Skeletal muscle cell (primary cell): ENCODE measurements at places on chromosomes 11 and 22.

GRCh38 chr11:14554959-14555358 is 34.8 kb upstream of the PSMA1 start:
- peak; percentile 43 for DNase-seq

GRCh38 chr11:61762798-61763197 is 10.4 kb downstream of the MYRF start:
- DNase-seq, result no peak

DNA sequence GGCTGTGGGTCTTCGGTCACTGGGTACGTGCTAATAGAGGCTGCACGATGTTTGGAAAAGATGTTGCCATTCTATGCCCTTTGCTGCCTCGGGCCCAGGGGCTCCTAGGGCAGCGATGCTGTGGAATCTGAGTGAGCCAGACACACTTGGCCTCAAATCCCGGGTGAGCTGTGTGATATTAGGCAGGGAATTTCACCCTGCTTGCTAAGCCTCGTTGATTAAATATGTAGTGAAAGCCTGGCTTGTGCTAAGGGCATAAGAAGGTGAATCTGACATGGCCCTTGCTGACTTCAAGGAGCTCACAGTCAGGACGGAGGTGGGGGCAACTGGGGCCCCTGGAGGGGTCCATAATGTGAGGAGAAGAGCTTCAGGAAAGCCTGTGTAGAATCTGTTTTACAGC is 5.4 kb upstream of the HMOX1 start:
- no peak for DNase-seq

- no peak for DNase-seq
Observed at GRCh38 chr22:29071261-29072045, 1.4 kb upstream of the KREMEN1 start.

DNA sequence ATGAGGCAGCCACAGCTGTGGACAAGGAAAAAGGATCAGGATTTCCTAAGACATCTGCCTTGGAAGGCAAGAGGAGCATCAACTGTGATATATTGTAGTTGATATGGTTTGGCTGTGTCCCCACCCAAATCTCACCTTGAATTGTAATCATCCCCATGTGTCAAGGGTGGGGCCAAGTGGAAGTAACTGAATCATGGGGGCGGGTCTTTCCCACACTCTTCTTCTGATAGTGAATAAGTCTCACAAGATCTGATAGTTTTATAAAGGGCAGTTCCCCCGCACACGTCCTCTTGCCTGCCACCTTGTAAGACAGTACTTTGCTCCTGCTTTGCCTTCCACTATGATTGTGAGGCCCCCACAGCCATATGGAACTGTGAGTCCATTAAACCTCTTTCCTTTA is 10.2 kb downstream of the RIC8A start:
- DNase-seq, result no peak

- DNase-seq, result no peak
Observed at GRCh38 chr11:2795491-2795991, 90.0 kb downstream of the CDKN1C start.

DNA sequence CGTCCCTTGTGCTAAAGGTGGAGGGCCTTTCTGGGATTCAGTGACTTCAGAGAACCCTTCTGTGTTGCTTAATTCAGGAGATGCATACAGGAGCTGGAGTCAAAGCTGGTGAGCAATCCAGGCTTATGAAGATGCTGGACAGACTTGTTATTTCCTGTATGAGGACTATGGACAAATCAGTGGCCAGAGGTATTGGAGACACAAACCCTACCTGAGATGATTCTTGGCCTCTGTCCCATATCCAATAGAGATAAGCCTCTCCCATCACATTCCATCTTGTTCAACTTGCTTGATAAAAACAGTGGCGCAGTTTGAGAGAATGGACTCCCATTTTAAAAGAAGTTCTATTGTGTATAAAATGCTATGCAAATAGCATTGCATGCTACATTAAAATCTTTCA is at the start of gene MRGPRX1:
TSS of gene MRGPRX1 (minus strand) at position 101 of the 400 bp plus-strand sequence. CDS start 4,630 bp downstream, outside the sequence.
- no peak for DNase-seq

GRCh38 chr11:43632181-43632580 is 48.4 kb upstream of the HSD17B12 start:
- DNase-seq, result no peak

DNA sequence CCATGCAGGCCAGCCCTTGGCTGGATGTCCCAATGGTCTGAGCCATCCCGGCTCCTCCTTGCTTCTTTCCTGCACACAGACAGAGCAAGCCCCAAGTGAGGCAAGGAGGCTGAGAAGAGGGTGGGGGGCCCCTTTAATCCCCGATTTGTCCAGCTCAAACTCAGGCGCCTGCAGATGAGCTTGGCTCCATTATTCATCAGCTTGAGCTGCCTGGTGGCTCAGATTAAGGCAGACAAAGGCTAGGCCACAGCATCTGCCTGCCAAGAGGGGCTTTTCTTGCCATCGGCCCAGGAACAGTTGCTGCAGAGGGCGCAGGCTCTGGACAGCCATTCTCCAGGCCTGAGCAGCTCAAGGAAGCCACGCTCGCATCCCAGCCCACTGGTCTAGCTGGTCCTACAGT is 35.4 kb downstream of the LMO1 start:
- no peak for DNase-seq

DNA sequence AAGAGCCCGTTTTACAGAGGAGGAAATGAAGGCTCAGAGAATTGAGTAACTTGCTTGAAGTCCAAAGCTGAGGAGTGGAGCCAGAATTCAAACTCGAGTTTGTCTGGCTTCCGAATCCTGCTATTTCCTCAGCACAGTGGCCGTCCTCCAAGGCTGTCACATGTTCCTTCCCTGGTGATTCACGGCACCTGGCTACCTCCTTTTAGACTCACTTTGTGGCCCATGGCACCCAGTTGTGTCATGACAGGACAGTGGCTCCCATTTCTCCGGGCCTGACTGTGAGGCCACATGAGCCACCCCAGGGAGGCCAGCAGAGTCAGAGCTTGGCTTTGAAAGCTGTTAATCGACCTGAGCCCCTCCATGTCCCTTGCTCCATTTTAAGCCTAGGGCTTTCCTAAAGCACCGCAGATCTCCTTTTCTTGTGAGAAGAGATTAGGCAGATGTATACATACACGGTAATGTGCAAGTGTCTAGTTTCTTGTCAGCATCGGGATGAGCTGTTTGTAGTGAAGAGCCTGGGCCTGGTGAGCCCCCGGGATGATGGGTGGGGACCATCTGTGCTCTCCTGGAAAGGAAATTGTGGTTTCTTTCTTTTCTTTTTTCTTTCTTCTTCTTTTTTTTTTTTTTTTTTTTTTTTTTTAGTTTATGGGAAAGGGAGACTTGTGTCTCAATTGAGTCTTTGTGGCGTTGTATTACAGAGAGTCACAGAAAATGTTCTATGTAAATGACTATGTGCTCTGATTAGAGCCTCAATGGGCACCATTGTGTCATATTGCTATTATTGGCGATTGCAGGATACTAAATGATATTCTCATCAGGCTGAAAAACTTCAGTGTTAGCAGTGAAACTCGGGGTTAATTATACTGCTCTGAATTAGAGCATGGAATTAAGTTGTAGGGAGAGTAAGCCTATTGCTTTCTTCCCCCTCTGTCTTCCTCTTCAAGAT is 54.8 kb downstream of the PTPRJ start:
- DNase-seq, result no peak

DNA sequence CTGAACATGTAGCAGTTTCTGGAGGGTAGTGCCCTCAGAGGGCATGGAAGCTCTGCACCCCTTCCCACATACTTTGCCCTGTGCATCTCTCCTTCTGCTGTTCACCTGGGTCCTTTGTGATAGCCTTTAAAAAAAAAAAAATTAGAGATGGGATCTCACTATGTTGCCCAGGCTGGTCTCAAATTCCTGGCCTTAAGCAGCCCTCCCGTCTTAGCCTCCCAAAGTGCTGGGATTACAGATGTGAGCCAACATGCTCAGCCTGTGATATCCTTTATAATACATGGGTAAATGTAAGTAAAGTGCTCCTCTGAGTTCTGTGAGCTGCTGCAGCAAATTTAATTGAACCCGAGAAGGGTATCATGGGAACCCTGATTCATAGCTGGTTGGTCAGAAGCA is 33.7 kb downstream of the PPFIA1 start:
- DNase-seq, result no peak

DNA sequence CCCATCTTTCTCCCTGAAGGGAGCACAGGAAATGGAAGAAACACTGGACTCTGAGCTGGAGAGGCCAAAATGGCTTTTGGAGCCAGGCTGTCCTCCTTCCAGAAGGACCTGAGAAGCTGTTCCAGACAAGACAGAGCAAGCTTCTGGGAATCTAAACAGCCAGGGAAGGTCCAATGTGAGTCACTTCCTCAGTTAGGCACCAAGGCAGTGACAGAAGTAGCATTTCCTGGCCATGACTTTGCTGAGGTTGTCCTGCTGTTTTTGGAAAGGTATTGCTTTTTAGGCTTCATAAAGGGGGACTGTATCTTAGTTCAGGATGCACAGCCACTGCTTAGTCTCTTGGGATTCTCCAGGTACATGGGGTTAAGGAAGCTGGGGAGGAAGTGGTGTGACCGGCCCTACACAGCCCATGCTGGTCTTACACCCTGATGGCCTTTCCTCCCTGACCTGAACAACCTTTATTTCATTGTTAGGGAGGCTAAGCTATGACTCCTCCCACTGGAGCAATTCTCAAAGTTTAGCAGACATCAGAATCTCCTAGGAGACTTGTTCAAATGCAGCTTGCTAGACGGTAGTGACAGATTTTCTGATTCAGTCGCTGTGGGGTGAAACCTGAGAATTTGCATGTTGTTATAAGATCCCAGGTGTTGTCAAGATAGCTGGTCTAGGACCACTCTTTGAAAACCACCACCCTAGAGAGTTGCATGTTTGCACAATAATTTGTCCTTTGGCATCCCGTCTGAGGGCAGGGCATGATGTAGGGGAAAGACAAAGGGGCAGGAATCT is 6.8 kb upstream of the INSC start:
- no peak for DNase-seq

GRCh38 chr11:94325681-94326080 is 21.3 kb downstream of the IZUMO1R start:
- DNase-seq, result no peak

- no peak for DNase-seq
Observed at GRCh38 chr11:8581300-8581699, 12.7 kb downstream of the STK33 start.

DNA sequence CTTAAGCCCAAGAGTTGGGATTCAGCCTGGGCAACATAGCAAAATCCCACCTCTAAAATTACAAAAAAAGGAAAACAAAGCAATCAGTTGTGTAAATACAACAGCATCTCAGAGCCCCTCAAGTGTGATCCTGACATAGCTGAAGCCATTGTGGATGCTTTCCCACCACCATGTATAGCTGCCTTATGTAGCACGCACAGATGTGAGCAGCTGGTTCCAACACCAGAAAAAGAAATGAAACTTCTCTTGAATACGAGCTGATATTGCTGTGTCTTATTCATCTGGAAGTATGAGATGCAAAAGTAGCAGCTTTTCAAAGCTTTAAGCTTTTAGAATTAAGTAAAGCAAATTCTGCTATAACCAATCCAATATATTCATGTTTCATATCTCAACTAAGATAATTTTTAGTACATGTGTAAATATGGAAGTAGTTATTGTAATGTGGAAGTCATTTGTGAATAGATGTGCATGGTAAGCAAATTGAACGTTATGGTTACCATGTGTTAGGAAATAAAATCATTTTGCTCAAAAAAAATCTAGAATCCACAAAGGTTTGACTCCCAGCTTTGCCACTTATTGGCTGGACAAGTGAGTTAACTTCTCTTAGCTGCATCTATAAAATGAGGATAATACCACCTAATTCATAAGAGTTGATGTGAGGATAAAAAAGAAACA is 63.2 kb downstream of the SGSM3 start:
- no peak for DNase-seq

DNA sequence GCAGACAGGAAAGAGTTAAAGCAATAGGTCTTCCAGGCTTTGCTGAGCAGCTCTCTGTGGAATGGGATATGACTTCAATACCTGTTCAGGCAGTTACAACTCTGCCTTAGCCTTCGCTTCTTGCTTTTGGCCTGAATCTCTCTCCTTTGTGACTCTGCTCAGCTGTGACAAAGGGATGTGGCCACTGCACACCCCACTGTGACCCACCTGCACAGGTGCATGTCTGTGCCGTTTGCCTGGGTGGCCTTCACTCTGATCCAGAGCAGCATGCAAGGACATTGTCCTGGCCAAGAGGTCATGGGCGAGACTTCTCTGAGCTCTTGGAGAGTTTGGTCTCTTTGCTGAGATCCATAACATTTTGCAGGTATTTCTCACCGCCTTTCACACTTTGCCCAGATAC is 891.3 kb downstream of the BRD1 start:
- no peak for DNase-seq

GRCh38 chr22:20402960-20403778 is 9.2 kb downstream of the ZNF74 start:
- DNase-seq, result no peak

- DNase-seq, result no peak
Observed at GRCh38 chr11:104694259-104695064, 203.8 kb downstream of the CASP12 start.

- DNase-seq, result no peak
Observed at GRCh38 chr22:16955678-16956210, 52.3 kb downstream of the GAB4 start.

- no peak for DNase-seq
Observed at GRCh38 chr11:72738199-72739141, 13.7 kb downstream of the ARAP1 start.

- no peak for DNase-seq
Observed at GRCh38 chr11:75475767-75476650, 43.0 kb upstream of the KLHL35 start.

DNA sequence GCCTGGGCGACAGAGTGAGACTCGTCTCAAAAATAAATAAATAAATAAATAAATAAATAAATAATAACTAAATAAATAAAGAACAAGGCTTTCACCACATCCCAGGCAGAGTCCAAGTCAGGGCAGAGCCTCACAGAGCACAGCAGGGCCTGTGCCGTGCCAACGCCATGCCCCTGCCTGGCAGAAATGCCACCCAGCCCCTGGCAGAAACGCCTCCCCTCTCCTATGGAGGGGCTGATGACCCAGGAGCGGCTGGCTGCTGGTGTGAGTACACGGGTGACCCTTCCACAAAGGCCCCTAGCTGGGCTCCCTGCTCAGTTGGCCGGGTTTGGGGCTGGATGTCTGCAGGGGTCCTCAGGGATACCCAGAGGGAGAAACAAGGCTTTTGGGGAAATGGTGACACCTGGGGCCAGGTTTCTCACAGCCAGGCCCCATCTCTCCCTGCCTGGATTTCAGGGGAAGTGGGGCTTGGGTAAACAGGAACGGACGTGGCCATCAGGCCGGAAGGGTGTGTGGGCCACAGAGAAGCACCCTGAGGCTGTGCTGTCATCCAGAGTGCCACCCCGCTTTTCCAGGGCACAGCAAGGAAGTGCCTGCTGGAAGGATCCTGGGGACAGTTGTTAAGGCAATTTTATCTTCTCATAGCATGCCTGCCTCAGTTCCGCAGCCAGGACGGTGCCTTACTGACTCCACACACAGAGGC is 5.1 kb downstream of the BID start:
- no peak for DNase-seq

- peak; percentile 78 for DNase-seq
Observed at GRCh38 chr11:101686514-101686913, 102.7 kb upstream of the TRPC6 start.

- DNase-seq, result no peak
Observed at GRCh38 chr22:33569018-33569417, 351.3 kb downstream of the LARGE1 start.

- no peak for DNase-seq
Observed at GRCh38 chr11:79744941-79745340, 304.1 kb upstream of the TENM4 start.
